ENCODE measurements at places on chromosomes 1 and 21. TPM values are rescaled to one million over a fixed set of nuclear protein-coding genes. Genes with fewer than 3 reads are reported as not detected.

- no peak for DNase-seq
Measured at GRCh38 chr1:69985901-69986439, 219.4 kb downstream of the LRRC40 start.

- no peak for DNase-seq
Measured at GRCh38 chr1:41507110-41507720, 22.7 kb upstream of the EDN2 start.

- DNase-seq: no peak
Measured at GRCh38 chr1:212482006-212482636, 49.4 kb downstream of the NENF start.

DNA sequence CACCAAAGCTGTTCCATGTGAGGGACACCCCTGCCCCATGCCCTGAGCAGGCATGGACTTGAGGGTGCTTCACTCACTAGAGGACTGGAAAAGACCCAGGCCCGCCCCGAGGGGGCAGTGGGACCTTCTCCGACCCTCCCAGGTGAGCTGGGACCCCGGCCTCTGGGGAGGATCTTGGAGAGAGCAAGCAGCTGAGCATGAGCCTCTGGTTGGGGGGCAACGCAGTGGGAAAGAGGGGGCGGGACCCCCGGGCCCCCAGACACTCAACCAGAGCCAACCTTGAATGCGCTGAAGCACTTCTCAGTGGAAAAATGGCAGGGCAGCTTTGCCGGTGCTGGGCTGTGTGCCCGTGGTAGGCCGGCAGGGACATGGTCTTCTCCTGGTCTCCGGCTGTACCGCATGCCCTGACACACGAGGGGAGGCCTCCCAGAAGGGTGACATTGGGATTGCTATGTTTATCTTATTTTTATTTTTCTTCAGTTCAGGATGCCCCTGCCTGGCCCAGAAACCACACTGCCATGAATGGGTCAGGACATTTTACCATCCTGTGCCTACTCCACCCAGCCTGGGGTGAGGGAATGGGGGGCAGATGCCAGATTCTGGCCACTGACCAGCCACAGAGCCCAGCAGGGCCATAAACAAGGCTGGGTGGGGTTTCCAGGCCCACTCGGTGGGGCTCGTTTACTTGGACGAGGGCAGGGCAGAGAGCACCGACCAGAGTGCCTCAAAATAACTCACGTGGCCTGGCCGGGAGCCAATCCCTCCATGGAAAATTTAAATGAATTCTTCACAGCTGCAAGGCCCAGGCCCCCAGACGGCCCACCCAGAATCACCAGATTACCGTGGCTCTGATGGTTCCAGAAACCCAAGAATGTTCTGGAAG, 17.2 kb upstream of the LAPTM5 start:
- DNase-seq: no peak

DNA sequence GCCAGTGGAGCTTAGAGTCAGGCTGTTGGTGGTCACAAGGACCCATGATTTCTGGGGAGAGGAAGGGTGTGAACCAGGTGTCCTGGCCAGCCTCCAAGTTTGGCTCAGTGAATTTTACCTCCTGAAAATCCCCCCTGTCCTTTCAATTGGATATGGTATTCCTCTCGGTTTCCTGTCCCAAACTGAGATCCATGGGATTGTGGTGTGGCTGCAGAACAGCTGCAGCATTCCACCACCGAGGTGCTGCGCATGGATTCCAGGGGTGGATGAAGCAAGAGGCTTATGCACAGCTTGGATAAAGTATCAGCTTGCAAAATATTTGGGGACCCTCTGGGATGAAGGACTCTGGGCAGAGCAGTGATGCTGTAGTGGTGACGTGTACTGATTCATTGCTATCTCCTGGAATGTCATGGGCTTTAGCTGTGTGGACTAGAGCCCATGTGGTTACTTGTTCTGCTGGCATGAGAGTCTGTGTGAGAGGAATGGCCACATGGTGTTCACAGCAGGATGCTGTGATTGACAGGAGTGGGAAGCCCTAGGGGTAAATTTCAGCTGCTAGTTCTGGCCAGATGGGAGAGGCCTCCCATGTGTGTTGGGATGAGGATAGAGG, 148.7 kb upstream of the SPAG17 start:
- DNase-seq: no peak

- no peak for DNase-seq
Measured at GRCh38 chr1:25906644-25907300, 553 bp upstream of the STMN1 start.

DNA sequence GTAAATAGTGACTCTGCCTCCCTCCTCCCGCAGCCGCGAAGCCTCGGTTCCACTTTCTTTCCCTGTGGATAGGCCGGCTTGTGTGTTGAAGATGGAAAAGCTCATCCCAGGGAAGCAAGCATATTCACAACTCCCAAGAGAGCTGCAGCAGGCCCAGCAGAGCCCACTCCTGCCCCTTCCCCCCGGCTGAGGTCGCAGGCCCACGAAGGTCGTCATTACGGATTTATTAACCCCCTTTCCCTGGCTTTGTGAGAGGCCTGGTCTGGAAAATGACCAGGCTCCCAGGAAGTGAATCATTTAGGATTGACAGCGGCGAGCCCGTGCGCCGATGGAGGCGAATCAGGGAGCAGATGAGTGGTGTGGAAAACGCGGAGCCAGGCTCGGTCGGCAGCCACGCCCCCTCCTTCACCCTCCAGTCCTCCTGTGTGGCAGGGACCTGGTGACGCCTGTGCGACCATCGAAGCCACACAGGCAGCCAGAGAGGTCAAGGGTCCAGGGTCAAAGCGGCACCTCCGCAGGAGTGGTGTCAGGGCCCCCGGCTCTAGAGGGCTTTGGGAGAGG, 93.4 kb downstream of the PRDM16 start:
- DNase-seq: no peak

GRCh38 chr1:16012590-16013219, 5.1 kb downstream of the HSPB7 start:
- no peak for DNase-seq

- DNase-seq: no peak
Measured at GRCh38 chr1:117089996-117090395, 29.9 kb downstream of the TTF2 start.

DNA sequence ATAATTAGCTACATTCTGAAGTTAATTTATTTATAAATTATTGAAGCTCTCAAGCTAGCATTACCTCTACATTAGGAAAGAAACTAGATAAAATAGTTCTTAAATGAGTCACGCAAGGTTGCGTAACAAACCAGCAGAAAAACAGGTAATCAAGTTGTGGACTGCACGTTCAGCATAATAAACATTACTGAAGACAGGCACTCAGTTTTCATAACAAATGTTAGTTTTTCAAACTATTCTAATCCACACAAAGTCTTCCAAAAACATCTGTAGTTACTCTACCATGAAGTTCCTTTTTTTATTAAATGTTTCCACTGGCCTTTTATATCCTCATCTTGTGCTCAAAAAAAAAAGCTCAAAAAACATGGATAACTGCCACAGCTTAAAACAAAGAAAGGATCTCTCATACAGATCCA, 1.3 kb downstream of the TOR1AIP2 start:
- no peak for DNase-seq

GRCh38 chr1:164953815-164954214, 394.8 kb downstream of the PBX1 start:
- DNase-seq: no peak

DNA sequence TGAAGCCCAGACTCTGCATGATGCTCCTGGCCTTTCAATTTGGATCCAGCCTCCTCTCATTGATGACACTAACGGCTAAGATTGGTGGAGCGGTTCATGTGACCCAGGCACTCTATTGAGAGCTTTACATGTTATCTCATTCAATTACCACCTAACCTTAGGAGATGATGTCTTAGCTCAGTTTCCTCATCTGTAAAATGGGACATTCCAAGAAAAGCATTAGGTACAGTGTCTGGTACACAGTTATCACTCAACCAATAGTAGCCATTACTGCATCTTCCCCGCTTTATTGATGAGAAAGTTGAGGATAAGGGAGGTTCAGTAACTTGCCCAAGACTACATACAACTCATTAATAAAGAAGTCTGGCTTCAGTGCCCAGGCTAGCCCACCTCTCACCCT, 17.0 kb downstream of the HEYL start:
- no peak for DNase-seq

GRCh38 chr1:202501281-202501680, 152.8 kb downstream of the PPP1R12B start:
- DNase-seq: no peak

- DNase-seq: no peak
Measured at GRCh38 chr1:154474802-154475201, 27.2 kb upstream of the TDRD10 start.

DNA sequence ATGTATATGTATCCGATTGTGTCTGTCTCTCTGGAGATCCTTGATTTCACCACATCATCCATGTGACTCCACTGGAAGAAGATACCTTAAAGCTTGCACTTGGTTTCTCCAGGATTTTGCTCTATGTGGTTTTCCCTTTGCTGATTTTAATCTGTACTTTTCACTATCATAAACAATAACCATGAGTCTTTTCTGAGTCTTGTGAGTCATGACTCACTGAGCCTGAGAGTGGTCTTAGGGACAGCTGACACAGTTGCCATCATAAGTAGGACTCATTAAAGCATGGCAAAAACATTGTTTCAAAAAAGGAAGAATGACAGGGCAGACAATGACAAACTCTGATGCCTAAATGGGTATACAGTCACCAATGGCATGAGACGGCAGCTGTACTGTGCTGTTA, 226.2 kb downstream of the AKT3 start:
- no peak for DNase-seq

DNA sequence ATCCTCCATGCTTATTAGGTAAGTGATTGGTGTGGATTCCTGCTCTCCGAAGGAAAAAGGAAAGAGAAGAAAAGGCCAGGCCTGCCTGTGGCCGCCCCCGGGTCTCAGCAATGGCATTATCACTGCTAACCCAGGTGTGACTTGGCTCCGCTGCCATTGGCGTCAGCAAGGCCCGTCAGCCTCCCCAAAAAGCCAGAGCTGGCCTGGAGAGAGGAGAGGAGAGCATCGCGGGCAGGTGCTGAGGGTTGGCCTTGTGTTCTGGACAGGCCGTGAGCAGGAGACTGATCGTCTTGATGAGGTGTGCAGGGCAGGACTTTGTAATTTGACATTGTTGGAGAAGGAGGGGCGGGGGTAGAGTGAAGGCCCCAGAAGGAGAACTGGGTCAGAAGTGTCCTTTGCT, 186.4 kb downstream of the CAMTA1 start:
- no peak for DNase-seq

DNA sequence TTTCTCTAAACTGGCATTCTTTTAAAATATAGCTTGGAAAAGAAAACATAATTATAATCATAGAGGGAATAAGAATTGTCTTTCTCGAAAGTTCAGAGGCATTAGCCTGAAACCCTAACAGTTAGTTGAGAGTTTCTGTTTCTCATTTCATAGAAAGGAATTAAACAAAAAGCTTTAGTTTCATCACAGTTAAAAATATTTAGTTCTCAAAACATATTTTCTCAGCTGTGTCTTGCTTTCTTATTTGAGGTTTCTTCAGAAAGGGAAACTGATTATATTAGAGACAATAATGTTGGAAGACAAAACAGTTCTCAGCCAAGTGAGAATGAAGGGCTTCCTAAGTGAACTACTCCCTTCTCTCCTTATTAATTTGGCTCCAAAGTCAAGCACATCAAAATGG, 75.4 kb upstream of the C1orf105 start:
- DNase-seq: no peak

GRCh38 chr1:229135773-229136172, 135.1 kb upstream of the RAB4A start:
- no peak for DNase-seq

The HES3 gene
- total RNA-seq: not detected

The TMEM52 gene
- 0.92 TPM for total RNA-seq

The VASH2 gene
- total RNA-seq: 8.3 TPM

The CD164L2 gene
- total RNA-seq: 0.72 TPM

The GNG4 gene
- 1.8 TPM for total RNA-seq

The S100A9 gene
- total RNA-seq: 0.51 TPM

The SLC9C2 gene
- 0.51 TPM for total RNA-seq
